ENCODE measurements at places on chromosomes 16 and 17.

DNA sequence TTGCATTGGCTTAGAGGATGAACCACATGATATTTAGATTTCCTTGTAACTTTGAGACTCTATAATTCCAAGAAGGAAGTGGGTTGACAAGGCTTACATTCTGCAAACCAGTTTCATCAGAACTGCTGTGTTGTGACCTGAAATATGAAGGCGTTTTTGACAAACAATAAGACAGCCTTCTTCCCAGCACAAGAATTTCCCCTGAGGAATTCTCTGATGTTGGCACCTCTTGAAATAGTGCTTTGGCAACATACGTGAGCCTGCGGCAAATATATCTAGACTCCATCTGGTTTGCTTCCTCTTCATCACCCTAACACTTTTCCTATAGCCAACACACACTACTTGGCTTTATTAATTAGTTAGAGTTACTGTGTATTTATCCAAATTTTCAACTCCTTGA, 585.5 kb upstream of the SOX9 start:
- DNase-seq, result no peak

DNA sequence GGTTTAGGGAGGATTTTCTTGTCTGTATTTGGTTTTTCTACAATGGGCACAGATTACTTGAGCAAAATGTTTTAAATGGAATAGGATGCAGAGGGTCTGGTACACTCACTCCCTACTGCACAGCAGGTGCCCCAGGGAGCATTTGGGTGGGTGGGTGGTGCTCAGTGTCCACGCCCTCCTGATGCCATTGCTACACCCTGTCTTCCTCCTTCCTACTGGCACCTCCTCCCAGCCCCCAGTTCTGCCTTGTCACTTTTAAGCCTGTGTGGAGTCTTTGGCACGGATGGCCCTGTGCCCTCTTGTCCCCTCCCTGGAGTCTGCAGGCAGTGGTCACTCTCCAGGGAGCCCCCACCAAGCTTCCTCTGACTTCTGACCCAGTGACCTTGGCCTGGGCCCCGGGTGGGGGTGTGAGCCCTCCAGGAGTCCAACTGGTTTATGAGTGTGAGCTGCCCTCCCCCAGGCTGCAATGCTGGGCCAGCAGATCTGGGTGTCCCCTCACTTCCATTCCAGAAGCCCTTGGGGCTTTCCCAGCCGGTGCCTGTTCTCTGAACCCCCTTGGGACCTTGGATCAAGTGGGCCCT, 15.5 kb downstream of the LLGL2 start:
- DNase-seq, result no peak

- no peak for DNase-seq
Measured at GRCh38 chr17:26818736-26819135, 475.2 kb upstream of the WSB1 start.

GRCh38 chr17:58136669-58137279, 11.4 kb upstream of the OR4D1 start:
- no peak for DNase-seq

DNA sequence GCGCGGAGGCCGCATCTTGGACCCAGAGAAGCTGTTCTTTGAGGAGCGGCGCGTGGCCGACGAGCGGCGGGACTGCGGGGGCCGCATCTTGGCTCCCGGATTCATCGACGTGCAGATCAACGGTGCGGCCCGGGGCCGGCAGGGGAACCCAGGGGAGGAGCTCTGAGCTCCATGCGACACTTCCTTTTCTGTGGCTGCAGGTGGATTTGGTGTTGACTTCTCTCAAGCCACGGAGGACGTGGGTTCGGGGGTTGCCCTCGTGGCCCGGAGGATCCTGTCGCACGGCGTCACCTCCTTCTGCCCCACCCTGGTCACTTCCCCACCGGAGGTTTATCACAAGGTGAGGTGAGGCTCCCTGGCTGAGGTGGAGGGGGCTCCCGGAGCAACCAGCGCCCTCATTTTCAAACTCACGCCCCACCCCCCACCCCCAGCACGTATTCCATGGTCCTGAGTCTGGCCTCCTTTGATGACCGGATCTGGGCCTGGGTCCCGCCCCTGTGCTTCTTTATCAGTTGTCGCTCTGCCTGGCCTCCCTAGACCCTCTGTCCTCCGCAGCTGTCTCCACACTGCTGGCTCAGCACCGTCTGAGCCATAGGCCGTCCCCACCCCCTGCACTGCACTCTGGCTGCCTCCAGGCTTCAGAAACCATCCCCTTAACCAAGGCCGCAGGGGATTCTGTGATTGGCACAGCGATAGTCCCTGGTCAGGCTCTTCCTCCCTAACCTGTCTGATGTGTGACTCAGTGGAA, 787 bp downstream of the AMDHD2 start:
- DNase-seq, result no peak

- DNase-seq, result no peak
Measured at GRCh38 chr16:54932737-54933254, 2.1 kb downstream of the IRX5 start.

DNA sequence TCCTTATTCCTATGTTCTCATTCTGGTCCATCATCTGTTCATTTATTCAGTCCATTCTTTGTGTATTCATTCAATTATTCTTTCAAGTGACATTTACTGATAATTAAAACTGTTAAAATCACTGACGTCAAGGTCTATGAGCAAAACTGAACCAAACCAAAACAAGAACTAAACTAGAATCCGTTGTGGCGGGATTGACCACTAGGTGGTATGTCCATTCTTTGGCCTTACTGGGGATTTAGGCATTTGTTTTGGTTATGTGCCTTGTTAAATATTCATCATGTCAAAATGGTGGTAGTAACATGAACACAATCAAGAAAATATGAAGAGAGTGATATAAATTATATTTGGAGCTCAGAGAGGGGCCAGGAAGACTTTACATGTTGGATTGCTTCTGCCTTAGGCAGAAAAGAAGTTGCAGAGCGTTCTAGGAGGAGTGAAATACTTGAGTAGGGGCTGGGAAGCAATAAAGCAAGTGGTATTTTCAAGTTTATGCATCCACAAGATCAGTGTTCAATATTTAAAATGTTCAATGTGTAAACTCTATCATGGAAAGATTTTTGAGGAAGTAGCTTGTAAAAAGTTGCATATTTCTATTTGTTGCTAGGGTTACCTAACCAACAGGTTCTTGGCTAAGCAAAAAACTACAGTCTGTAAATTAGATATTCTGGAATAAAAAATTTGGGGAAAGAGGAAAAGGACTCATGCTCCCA, 129.0 kb downstream of the CDH13 start:
- DNase-seq, result no peak

GRCh38 chr17:19470530-19471261, 59.7 kb downstream of the RNF112 start:
- DNase-seq, result no peak

- no peak for DNase-seq
Measured at GRCh38 chr17:54898576-54898975, 2.1 kb upstream of the TOM1L1 start.

DNA sequence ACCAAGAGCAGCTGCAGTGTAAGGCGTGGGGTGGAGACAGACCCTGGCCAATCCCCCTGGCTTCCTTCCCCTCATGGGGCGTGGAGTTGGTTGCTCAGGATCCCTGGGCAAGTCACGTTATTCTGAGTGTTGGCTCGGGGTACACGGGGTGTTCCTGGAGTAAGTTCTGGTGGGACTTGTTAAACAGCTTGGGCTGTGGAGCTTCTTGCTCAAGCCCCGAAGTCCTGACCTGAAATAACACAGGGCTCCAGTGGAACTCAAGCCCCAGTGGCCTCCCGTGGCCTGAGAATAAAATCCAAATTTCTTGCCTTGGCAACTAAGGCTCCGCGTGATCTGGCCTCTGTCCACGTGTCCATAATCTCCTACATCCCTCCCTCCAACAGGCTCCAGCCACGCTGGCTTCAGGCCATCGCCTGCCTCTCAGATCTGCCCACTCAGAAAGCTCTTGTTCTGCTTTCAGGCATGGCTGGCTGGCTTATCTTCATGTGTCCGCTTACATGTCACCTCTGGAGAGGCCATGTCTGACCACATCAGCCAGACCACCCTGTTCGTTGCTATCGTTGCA, 49.3 kb upstream of the BCO1 start:
- peak; percentile 50 for DNase-seq

GRCh38 chr17:34872640-34873039, 88.6 kb downstream of the CCT6B start:
- DNase-seq, result no peak

DNA sequence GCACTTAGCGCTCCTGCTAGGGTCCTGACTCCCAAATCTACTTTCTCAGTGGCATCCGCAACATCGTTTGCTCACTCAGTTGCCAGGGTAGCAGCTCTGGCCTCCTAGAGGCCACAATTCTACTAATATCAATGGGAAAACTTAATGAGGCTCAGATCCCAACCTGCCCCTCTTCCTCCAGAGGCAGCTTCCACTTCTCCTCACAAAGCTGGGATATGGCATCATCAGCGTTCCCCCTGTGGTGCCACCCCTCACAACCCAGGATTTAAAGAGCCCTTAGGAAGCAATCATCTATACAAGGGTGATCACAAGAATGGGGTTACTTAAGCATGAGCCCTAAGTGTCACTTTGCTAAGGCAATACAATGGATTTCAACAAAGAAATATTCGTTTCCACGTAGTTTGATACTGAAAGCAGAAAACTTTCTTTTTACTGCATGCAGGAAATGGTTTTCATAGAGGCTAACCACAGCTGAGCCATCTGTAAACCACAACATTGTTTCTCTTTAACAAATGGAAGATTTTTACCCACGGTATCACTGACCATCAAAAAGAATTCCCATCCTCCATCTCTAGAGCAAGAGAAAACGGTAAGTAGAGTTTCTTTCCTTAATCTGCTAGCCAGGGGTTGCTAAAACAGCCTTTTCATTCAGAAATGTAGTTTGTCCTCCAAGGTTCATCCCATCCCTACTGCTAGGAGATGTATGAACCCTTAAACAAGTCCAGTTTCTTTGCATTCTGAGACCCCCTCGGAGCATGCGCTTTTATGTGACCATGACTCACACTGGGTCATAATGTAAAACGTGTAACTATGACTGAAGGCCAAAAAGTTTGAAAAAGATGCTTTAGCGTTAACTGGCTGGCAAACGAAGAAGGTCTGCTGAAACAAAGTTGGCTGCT, 68.3 kb upstream of the BCAR1 start:
- DNase-seq, result no peak

DNA sequence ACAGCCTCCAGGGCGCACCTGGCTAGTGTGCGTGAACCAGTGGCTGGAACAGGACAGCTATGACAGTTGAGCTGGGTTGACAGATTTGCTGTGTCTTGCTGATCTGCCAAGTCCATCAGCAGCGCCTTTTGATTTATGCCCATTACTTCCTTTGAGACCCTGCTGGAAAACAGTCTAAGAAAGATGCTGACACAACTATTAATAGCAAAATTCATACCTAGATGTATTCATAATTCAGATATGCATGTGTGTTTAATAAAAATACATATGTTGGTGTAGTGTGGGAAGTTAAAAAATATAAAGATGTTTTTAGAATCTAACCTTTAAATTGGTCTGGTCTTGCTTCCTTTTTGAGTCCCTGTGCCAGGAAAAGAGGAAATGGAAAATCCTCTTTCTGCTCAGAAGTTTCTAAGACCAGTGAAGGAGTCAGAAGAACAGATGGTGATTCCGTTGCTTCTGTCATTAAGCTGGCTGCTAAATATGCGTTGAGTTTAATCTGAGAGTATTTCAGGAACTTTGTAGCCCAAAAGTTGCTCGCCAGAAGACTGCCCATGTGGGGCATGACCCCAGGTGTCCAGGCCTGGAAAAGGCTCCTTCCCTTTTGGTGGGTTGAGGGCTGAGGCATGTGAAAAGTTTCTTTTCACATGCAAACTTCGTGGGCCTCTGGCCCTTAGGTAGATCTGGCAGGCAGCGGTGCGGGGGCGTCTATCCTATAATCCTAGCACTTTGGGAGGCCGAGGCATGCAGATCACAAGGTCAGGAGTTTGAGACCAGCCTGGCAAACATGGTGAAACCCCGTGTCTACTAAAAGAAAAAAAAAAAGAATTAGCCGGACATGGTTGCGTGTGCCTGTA, 40.0 kb upstream of the ENDOV start:
- DNase-seq, result no peak

GRCh38 chr17:36184023-36184765, 7.8 kb upstream of the TBC1D3B start:
- no peak for DNase-seq

DNA sequence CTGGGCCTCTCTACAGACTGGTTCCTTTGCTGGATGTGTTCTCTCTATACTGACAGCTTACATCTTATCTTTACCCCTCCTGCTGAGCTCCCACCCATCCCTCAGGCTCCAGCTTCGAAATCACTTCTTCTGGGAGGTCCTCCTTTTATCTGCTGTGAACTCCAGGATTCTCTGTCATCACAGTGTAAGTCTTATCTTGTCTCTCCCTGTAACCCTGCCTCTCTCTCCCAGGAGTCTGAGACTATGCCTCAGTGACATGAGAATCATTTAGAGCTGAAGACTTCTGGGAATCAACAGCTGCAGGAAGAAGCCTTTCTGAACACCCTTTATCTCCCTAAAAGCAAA, 148.1 kb upstream of the HS3ST3A1 start:
- no peak for DNase-seq

DNA sequence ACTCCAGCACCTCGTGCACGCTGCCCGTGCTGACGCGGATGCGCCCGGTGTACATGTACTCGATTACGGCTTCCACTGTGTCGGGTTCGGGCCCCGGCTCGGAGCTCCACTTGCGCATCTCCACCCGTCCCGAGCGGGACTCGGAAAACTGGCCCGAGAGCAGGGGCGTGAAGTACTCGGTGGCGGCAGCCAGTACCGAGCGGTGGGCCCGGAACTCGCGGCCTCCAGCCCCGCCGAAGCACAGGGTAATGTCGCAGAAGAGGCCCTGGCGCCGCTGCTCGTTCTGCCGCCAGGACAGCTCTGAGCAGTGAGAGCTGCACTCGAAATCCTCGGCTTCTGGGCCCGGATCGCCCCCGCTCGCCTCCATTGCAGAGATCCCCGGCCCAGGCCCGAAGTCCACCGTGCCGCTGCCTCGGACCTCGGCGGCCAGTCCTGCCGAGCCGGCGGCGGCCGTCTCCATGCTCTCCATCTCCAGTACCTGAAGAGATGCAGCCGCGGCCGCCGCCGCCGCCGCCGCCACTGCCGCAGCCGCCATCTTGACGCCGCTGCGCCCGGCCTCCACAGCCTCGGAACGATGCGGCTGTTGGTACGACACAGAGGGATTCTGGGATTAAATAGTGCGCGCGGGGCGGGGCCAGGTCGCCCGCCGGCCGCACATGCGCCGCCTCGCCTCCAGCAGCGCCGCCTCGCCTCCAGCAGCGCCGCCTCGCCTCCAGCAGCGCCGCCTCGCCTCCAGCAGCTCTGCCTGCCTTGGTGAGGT, at the start of gene KLHL11:
Gene KLHL11, minus strand, starts transcription at position 588 of the 760 bp plus-strand sequence. Its CDS starts 53 bp downstream, at position 535.
- DNase-seq, result peak; percentile 91

GRCh38 chr17:55215711-55216110, 49.0 kb upstream of the HLF start:
- DNase-seq, result no peak

DNA sequence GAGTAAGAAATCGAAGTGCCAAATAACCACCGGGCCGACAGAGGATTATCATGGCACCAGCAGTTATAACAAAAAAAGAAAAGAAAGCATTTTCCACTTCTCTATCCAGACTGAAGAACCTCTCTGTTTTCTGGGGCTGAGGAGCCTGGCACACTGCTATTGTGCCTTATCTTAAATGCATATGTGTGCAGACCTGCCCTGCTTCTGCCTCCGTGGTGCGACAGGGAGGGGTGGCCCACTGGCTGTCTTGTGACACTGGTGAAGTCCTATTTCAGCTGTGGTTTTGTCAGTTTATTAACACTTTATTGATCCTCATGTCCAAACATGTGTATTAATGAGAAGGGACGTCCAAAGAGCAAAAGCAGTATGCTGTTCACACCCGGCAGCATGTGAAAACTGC, 55.4 kb downstream of the CDK5R1 start:
- DNase-seq, result no peak
